Mesenteric fat pad (tissue), 1 donor: ENCODE measurements at places on chromosomes 2 and 18. TPM values are rescaled to one million over a fixed set of nuclear protein-coding genes. Genes with fewer than 3 reads are reported as not detected.

Gene SERPINB10
- total RNA-seq: not detected

Gene CCDC74B
- total RNA-seq: 0.64 TPM

Gene IL1B
- total RNA-seq: 8.2 TPM

Gene DNAH7
- total RNA-seq: 0.45 TPM

Gene RHBDD1
- total RNA-seq: 31.9 TPM

Gene NFU1
- total RNA-seq: 94.2 TPM

Gene QPCT
- total RNA-seq: 5.6 TPM

Gene NPHP1
- total RNA-seq: 2.2 TPM

Gene SERPINB13
- not detected for total RNA-seq

Gene CYRIA
- total RNA-seq: 22.4 TPM

Gene AQP12B
- not detected for total RNA-seq

Gene ARL6IP6
- 8.8 TPM for total RNA-seq

Gene OSBPL6
- 0.39 TPM for total RNA-seq

Gene SLC23A3
- total RNA-seq: 0.93 TPM

Gene M1AP
- total RNA-seq: 0.32 TPM

Gene CCL20
- total RNA-seq: 2.1 TPM

Gene OSBPL1A
- 162 TPM for total RNA-seq

Gene TEKT4
- total RNA-seq: 0.22 TPM

Gene LOXL3
- 8.2 TPM for total RNA-seq

Gene CENPA
- total RNA-seq: 0.32 TPM

Gene KYNU
- 12.0 TPM for total RNA-seq

Gene ABCB11
- total RNA-seq: 0.06 TPM

Gene PDE11A
- 1.00 TPM for total RNA-seq

Gene HOXD12
- not detected for total RNA-seq

Gene KCNJ13
- total RNA-seq: not detected

Gene NGEF
- 0.35 TPM for total RNA-seq

Gene TMEM214
- 148 TPM for total RNA-seq

Gene CCDC121
- 2.2 TPM for total RNA-seq

Gene SAG
- not detected for total RNA-seq

Gene NMUR1
- 1.4 TPM for total RNA-seq

Gene MEP1B
- total RNA-seq: 0.42 TPM

Gene LYG1
- 1.1 TPM for total RNA-seq

Gene MAP2
- 3.4 TPM for total RNA-seq

Gene BCL11A
- 0.64 TPM for total RNA-seq

Gene SP5
- total RNA-seq: 0.26 TPM

Gene DGUOK
- 44.2 TPM for total RNA-seq

Gene DQX1
- total RNA-seq: not detected
